ENCODE measurements at places on chromosomes 1 and 21. TPM values are rescaled to one million over a fixed set of nuclear protein-coding genes. Genes with fewer than 3 reads are reported as not detected.
A peak's percentile ranks its signal among the peaks of the same experiment; 100 is the strongest.

The MASP2 gene
- not detected for total RNA-seq

The INAVA gene
- 16.1 TPM for total RNA-seq

DNA sequence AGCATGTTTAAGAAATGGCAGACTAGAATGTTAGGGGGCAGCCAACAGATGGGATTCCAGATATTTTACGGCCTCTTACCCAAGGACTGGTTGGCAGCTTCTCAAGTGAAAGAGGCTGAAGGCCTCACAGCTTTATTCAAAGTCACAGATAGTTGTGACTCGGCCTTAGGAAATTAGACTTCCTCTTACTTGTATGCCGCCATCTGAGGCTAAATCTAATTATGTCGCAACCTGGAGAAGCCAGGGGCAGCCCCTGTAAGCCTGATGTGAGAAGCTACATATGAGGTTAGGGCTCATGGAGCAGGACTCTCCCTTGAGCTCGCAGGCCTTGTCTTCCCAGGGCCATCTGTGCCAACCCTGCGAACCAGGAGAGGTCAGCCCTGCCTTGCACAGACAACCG lies 352.5 kb downstream of the HHAT start:
- no peak for DNase-seq

The A3GALT2 gene
- not detected for total RNA-seq

The CFAP141 gene
- 6.5 TPM for total RNA-seq

The NIT1 gene
- total RNA-seq, result 44.3 TPM

DNA sequence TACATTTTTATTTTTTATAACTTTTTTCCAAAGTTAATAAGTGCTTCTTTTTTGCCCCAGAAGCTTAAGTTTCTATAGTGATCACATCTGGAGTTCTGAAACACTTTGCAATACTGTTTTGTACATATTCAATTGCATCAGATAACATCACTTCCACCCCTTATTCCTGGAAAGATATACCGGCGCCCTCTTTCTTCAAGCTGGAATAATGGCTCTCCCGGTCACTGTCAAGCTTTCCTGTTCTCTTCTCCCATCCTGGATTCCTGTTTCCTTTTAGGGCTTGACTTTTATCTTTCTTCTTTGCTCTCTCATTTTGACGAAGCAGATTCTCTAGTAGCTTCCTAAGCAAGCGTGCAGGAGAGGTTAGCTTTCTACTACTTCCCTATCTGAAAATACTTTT lies 1866.8 kb downstream of the MRPL39 start:
- no peak for DNase-seq

The PCNT gene
- total RNA-seq, result 33.1 TPM

DNA sequence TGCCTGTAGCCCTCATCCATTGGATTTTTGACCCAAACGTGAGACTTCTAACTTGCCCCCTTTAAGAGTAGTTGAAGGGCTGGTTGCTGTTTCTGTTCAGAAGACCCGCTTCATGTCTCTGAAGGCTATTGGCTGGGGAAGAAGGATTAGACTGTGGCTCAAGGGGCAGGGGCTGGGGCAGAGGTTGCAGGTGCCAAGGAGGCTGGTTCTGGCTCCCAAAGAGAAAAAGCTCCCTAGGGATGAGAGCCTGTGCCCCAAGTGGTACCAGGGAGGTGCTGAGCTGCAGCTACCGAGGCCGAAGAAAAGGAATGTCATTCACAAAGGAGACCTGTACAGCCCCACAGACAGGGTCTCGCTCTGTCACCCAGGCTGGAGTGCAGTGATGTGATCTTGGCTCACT lies 5.8 kb downstream of the WNT3A start:
- DNase-seq, result no peak

DNA sequence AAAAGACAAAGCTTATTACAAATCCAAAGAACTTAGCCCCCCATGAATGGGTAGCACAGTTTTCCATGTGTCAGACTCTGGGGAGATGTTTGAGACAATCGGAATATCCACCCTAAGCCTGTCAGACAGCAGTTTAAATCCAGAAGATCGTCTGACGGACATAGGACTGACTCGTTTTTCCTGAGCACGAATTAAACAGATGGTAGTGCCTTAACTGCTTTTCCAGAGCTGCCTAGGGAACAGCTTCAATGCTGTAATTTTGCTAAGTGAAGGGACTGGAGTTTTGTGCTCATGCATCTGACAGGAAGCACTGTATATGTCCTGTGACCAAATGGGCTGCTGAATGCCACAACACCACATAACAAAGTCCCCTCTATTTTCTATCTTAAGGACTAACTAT lies 48.6 kb downstream of the PCNX2 start:
- DNase-seq, result no peak

GRCh38 chr1:60558236-60558635 lies 484.7 kb upstream of the C1orf87 start:
- no peak for DNase-seq

DNA sequence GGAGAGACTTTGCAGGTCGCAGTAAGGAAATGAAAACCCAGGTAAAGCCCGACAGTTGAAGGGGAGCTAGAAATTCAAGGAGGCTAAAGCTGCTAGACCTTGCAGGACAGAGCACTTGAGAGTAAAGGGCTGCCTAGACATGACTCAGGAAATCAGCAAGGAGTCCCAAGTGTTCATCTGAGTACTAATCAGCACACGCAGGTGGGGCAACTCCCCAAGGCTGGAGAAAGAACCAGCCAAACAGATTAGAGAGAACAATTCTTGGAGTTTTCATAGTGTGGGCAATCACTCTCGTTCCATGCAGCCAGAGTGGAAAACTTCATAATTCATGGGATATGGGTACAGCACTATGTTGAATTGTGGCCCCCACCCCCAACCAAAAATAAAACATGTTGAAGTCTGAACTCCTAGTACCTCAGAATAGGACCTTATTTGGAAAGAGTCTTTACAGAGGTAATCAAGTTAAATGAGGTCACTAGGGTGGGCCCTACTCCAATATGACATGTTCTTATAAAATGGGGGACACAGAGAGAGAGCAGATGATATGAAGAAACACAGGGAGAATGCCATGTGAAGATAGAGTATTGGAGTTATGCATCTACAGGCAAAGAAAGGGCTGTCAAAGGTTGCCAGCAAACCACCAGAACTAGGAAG lies 28.0 kb downstream of the SYDE2 start:
- DNase-seq, result peak; percentile 69

The RAVER2 gene
- 9.1 TPM for total RNA-seq

The SPRR3 gene
- total RNA-seq, result not detected

The L1TD1 gene
- under 0.01 TPM for total RNA-seq

The KRTAP10-10 gene
- total RNA-seq, result not detected

DNA sequence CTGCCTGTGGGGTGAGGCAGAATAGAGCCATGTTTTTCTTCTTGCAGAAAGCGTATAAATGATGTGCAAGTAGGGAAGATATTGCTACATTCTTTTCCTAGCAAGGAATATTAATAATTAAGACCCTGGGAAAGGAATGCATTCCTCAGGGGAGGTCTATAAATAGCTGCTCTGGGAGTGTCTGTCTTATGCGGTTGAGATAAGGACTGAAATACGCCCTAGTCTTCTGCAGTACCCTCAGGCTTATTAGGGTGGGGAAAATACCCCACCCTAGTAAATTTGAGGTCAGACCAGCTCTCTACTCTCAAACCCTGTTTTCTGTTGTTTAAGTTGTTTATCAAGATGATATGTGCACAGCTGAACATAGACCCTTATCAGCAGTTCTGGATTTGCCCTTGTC lies 155.9 kb upstream of the HMCN1 start:
- no peak for DNase-seq

DNA sequence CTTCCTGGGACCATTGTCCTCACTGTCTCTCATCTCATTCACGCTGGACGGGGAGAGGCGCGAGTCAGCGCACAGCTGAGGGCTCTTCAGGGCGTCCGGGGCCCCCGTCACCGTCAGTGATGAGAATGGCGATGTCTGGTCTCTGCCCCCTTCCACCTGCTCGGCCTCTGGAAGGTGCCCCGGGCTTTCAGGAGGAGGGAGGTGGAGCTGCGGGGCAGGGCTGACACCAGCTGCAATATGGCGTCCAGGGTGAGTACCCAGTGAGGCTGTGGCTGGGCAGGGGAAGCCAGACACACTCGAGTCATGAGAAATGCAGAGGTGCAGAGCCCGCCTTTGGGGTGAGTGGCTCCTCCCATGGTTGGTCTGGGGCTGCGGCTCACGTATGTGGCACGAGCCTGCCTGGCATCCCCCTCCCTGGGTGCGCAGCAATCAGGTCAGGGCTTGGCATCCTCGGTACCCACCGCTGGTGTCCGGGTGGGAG lies 15.1 kb downstream of the MORN1 start:
- DNase-seq, result no peak

GRCh38 chr1:232629250-232630046 lies 485 bp downstream of the SIPA1L2 start:
- DNase-seq, result peak; percentile 91

GRCh38 chr1:39901714-39902459 lies at the start of gene MYCL:
MYCL (minus strand) TSS chr1:39901917; CDS start chr1:39901434, 483 bp downstream.
- DNase-seq, result peak; percentile 93

DNA sequence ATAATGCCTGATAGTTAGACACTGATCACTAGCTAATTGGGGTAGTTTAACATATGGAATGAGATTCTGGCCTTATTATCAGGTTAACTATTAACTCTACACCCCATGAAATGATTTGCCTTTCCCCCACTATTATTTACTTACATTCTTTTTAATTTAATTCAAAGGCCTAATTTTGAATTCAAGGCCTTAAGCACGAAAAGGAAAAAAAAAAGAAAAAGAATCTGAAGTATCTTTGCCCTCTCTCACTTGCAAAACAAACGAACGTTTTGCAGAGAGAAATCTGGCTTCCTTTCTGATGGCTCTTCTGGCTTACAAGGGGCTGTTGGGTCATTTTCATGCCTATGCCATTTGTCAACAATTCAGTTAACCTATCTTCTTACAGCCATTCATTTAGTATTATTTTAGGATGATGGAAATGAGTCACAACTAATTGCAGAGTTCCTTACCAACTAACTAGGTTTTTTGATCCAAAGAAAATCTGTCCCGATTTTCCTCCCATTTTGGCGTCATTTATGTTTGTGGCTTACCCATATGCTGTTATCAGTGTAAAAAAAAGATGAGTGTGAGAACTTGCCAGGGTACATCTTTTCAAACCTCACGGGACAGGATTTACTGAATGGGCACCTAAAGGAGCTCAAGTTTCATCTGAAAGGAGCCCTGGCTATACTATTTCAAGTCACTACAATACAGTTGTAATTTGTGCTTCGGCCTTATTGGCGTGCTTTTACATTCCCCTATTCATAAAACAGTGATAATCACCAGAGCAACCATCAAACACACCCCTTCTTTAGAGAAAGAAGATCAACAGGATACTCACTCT lies 1.9 kb upstream of the ERRFI1 start:
- no peak for DNase-seq

- peak; percentile 49 for DNase-seq
These were observed 119.3 kb downstream of the CRYAA start for GRCh38 chr21:43287795-43288755.

DNA sequence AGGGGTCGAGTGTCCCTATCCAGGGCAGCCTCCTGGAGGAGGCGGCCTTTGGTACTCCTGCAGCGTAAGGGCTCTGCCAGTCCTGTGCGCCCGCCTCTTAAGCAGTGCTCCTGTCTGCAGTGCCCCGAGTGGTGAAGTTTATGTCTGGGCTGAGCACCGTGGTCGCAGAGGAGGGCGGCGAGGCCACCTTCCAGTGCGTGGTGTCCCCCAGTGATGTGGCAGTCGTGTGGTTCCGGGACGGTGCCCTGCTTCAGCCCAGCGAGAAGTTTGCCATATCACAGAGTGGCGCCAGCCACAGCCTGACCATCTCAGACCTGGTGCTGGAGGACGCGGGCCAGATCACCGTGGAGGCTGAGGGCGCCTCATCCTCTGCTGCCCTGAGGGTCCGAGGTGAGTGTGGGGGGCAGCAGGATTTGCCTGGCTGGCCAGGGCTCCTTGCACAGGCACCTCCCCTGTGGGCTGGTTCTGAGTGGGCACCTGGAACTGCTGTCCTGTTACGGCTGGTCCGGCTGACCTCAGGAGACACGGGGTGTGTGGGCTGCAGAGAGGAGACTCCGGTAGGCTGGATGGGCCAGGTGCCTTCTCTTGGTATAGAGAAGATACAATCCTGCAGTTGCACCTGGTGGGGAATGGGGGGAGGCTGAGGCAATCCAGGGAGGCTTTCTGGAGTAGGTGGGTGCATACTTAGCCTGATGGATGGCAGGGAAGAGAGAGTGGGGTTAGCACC lies 66.8 kb downstream of the OBSCN start:
- DNase-seq, result peak; percentile 69

- no peak for DNase-seq
These were observed 485.4 kb upstream of the PRMT6 start for GRCh38 chr1:106571109-106571508.

DNA sequence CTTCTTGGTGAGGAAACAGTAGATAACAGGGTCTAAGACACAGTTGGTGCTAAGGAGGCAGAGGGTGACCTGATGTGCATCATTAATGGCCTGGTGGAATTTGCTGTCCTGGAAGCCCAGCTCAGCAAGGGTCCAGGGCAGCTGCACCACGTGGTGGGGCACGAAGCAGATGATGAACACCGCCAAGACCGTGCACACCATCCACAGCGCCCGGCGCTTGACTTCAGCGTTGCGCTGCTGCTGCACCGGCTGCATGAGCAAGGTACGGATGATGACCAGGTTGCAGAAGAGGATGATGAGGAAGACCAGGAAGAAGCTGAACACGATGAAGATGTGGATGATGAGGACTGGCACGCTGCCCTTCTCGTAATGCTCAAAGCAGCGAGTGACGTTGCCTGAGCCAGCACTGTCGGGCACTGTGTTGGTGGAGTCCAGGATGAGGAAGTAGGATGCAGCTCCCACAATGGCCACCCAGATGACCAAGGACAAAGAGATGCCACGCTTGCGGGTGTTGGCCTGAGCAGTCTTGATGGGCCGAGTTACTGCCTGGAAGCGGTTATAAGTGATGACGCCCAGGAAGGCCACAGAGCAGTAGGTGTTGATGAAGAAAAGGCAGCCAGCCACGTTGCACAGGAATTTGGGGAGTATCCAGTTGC lies 26.2 kb downstream of the PTAFR start:
- no peak for DNase-seq

DNA sequence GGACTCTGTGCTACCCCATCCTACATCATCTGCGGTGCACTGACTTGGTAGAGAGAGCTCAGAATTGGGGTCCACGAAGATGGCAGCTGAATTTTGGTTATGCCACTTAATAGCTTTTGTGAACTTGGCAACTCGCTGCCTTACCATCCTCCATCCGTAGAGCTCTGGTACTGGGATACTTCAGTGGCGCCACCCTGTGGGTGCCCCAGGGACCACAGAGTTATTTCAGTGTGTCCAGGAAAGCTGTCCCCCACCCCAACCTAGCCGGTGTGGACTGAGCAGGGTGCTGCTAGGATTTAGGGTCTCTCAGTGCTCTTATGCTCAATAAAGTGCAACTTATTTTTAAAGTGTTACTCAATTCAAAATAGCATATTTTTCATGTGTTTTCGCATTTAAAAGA lies 9.0 kb upstream of the USF1 start:
- DNase-seq, result no peak

The FAM229A gene
- total RNA-seq, result 43.0 TPM

All from upper lobe of left lung (tissue), 6 donors.